ENCODE measurements at places on chromosomes 16 and 17. TPM values are rescaled to one million over a fixed set of nuclear protein-coding genes. Genes with fewer than 3 reads are reported as not detected.

- no peak for DNase-seq
Observed at GRCh38 chr17:43543771-43544575, 2.2 kb downstream of the ETV4 start.

GRCh38 chr16:23148166-23148512 is 1.1 kb downstream of the USP31 start:
- DNase-seq, result no peak

LGALS9B gene
- not detected for total RNA-seq

OTOP3 gene
- not detected for total RNA-seq

C1QTNF8 gene
- not detected for total RNA-seq

CCDC200 gene
- not detected for total RNA-seq

All from RPMI7951 (cell line).